ENCODE measurements at places on chromosomes 6 and 20. TPM values are rescaled to one million over a fixed set of nuclear protein-coding genes. Genes with fewer than 3 reads are reported as not detected.

MROH8 gene
- 1.1 TPM for total RNA-seq

SUMO4 gene
- total RNA-seq = not detected

CLDN20 gene
- not detected for total RNA-seq

TMC2 gene
- not detected for total RNA-seq

RXRB gene
- 18.9 TPM for total RNA-seq

LY6G6F gene
- not detected for total RNA-seq

RAB32 gene
- total RNA-seq = 39.5 TPM

TMEM244 gene
- total RNA-seq = not detected

SCRT2 gene
- not detected for total RNA-seq

WFDC12 gene
- total RNA-seq = not detected

ZNF311 gene
- total RNA-seq = 0.12 TPM

EMILIN3 gene
- total RNA-seq = 0.73 TPM

GTF3C6 gene
- 96.2 TPM for total RNA-seq

CRYBG1 gene
- total RNA-seq = 0.56 TPM

OPRM1 gene
- not detected for total RNA-seq

BFSP1 gene
- total RNA-seq = 3.8 TPM

TUBB2B gene
- total RNA-seq = 15.8 TPM

ENTPD6 gene
- 182 TPM for total RNA-seq

E2F1 gene
- total RNA-seq = 27.0 TPM

PRICKLE4 gene
- 0.75 TPM for total RNA-seq

XKR7 gene
- not detected for total RNA-seq

CST5 gene
- not detected for total RNA-seq

CLPSL2 gene
- total RNA-seq = 0.53 TPM

CCN5 gene
- total RNA-seq = 31.4 TPM

FAM184A gene
- not detected for total RNA-seq

SLC22A1 gene
- total RNA-seq = 2.0 TPM

SIM1 gene
- total RNA-seq = not detected

CD164 gene
- 105 TPM for total RNA-seq

ECT2L gene
- total RNA-seq = not detected

HAO1 gene
- not detected for total RNA-seq

SFTA2 gene
- 0.19 TPM for total RNA-seq

CST9L gene
- not detected for total RNA-seq

APCDD1L gene
- 0.06 TPM for total RNA-seq

GMPR gene
- 5.6 TPM for total RNA-seq

FKBP1C gene
- 2.1 TPM for total RNA-seq

PKHD1 gene
- not detected for total RNA-seq

SLC52A3 gene
- total RNA-seq = 0.38 TPM

MEP1A gene
- total RNA-seq = not detected

PROKR2 gene
- not detected for total RNA-seq

SPDEF gene
- total RNA-seq = 1.7 TPM

MATN4 gene
- 0.12 TPM for total RNA-seq

SLC44A4 gene
- not detected for total RNA-seq

PLEKHG1 gene
- total RNA-seq = 0.45 TPM

TMEM239 gene
- not detected for total RNA-seq

PSORS1C1 gene
- total RNA-seq = 4.6 TPM

SGK1 gene
- 91.0 TPM for total RNA-seq

EGFL8 gene
- total RNA-seq = 1.9 TPM

All from A549 treated with AZD2906 at 1 μM for 4 hours (cell line).